ENCODE measurements at places on chromosomes 7 and 10. TPM values are rescaled to one million over a fixed set of nuclear protein-coding genes. Genes with fewer than 3 reads are reported as not detected.
A peak's percentile ranks its signal among the peaks of the same experiment; 100 is the strongest.

Gene KCNH2
- total RNA-seq = 9.5 TPM

DNA sequence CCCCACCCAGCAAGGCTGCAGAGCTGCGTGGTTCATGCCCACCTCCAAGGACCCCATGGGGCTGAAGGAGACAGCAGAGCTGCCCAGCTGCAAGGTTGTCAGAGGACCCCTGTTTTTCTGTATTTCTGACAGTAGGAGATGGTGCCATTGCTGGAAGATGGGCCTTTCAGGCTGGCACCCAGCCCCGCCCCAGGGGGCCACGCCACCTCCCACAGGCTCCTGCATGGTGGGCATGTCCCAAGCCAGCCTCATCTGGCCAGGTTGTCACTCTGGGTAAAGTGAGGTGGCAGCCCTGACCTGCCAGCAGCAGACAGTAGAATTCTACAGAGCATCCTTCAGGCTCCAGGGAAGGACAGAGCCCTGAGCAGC is 75.5 kb upstream of the RET start:
- DNase-seq = no peak

Gene MMD2
- total RNA-seq = not detected

DNA sequence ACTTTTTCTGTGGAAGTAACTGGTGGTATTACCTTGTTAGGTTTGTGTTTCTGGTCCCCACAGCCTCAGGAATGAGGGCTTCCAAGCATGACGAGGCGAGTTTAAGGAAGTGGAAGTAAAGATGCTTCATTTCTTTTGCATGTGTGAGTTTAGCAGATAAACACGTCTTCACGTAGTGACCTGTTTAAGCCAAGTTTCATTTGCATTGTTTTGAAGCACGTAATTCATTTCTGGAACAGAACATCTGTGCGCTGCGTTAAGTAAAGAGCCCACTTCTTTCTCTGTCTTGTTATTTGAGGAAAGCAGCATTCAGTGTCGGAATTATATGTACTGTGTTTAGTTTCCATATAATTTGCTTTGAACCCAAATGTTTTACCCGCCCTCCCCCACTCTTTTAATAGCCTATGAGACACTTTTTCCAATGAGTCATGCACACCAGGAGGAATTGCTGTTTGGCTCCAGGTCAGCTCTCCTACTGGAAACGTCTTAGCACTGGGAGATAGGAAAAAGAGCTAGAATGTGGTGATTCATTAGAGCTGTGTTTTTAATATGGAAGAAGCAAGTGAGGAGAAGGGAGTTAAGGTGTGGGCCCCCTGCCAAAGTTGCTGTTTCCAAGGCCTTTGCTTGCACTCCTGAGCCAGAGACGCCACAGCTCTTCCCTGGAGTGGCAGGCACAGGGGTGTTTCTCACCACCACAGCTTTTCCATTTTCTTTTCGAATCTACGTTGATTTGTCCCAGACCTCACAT is 36.7 kb downstream of the BTBD16 start:
- DNase-seq = no peak

DNA sequence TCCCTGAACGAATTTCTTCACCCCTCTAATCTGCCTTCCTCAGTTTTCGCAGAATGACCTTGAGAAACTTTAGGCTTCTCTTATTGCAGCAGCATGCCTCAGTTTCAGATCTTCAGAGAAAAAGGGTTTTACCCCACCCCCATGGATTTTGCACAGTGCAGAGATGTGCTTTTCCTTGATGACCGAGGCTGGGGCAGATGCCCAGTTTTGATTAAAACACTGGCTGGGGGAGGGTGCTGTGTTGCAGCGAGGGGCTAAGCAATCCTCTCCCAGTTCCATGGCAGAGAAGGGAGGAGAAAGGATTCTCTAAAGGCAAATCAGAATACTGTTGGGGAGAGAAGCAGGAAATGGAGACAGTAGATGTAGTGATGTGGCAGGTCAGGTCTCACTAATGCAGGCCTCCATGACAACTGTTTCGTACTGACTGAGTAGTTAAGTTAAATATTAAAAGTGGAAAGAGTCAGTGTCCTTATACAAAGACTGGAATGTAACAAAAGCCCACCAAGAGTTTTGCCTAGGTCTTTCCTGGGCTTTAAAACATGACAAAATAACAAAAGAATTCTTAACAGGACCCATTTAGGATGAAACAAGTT is 50.8 kb upstream of the PDZD8 start:
- DNase-seq = peak; percentile 37

GRCh38 chr10:88361494-88361893 is 221.6 kb downstream of the RNLS start:
- no peak for DNase-seq

Gene GSDME
- 0.48 TPM for total RNA-seq

DNA sequence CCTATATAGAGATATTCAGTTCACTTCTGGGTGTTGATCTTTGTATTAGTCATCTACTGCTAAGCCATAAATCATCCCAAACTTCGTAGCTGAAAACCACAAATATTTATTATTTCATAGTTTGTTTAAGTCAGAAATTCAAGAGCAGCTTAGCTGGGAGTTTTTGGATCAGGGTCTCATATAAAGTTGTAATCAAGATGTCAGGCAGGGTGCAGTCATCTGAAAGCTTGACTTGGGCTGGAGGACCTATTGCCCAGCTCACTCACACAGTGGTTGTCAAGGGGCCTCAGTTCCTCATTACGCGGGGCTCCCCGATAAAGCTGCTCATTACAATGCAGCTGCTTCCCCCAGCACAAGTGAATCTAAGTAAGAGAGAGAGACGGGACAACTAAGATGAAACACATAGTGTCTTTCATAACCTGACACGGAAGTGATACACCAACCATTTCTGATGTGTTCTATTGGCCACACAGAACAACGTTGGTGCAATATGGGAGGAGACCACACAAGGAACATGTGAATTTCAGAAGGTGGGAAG is 15.7 kb downstream of the PPP1R3C start:
- no peak for DNase-seq

DNA sequence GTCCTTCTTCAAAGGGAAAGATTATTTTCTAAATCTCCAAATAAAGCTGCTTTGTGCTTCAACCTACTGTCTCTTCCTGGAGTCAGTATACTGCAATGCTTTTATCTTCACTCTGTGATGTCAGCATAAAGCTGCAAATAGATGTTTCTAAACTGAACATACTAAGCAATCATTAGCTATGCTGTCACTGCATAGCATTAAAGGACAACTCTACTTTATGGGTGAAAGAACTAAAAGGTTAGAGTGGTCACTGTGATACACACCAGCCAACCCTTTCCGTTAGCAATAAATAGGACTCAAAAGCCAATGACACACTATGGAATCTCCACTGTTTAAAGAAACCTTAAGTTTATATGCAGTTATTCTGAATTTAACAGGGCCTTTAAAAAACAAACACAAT is 1.8 kb downstream of the CCDC186 start:
- DNase-seq = no peak

DNA sequence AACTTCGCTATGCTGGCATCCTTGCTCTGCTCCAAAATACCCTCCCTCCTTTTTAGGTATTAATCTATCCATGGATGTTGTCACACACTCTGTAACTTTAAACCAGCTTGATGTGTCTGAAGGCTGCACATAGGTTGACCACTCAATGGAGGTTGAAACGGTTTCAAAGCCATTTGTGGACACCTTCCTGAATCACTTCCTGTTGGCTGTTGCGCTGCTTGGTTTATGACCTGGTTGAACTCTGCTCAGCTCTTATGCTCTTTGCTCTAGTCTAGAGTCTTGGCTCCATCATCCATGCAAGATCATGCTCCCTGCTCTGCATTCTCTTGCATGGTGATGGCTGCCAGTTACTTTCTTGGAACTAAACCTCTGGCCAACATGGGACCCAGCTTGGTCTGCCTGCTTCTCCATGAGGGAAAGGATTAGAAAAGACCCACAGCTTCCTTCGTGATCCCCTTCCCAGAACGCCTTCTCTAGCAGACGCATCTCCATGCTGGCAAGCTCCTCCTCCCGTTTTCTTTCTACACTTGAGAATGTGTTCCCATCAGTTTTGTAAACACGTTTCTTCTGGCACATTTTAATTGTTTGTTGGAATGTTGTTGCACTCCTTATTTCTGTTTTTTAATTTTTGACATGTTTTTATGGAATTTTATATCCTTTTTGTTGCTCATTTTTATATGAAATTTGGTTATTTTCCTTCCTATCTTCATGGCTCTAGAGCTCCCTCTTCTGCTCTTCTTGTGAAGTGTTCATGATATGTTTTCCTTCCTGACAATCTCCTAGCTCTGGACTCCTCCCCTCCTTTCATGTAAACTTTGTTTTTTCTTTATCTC is 149.8 kb downstream of the XPNPEP1 start:
- DNase-seq = peak; percentile 20

DNA sequence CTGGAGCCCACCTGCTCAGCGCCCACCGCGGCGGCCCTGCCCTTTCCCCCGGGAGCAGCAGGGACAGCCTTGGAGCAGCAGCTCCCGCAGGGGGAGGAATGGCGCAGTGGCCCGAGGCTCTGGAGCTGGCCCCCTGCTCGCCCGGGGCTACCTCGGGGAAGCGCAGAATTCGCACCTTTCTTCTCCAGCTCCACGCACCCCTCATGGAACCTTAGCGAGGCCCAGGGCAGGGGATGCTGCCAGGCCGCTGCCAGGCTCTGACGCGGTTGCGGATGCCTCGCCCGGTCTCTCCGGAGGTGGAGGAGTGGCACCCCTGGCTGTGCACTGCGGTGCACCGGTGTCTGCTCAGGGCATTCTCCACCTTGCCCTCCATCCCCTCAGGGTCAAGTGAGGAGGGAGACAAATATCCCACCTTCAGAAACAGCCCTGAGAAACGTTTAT is 84.9 kb upstream of the MKI67 start:
- DNase-seq = peak; percentile 78

Gene ENKUR
- total RNA-seq = not detected

- DNase-seq = no peak
Measured at GRCh38 chr10:6027929-6028328, 34.2 kb downstream of the IL2RA start.

Gene PGAM2
- 2.7 TPM for total RNA-seq

Gene GCK
- 2.8 TPM for total RNA-seq

GRCh38 chr10:89030791-89031190 is 40.2 kb downstream of the FAS start:
- no peak for DNase-seq

DNA sequence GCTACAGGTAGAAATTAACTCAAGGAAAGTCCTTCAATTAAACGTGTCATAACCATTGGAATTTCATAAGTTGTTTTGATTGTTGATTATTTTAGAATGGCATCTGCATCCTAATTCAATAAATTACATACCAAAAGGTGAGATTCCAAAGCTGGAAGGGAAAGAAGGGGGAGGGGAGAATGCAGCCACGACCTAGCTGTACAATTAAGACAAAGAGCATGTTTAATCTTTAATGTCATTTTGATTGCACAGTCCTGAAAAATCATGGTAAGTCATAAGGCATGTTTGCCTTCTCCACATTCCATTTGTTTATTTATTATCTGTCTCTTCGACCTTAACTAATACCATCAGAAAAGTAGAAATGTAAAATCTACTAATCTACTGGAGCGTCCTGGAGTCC is 358.1 kb downstream of the FRMD4A start:
- DNase-seq = no peak

DNA sequence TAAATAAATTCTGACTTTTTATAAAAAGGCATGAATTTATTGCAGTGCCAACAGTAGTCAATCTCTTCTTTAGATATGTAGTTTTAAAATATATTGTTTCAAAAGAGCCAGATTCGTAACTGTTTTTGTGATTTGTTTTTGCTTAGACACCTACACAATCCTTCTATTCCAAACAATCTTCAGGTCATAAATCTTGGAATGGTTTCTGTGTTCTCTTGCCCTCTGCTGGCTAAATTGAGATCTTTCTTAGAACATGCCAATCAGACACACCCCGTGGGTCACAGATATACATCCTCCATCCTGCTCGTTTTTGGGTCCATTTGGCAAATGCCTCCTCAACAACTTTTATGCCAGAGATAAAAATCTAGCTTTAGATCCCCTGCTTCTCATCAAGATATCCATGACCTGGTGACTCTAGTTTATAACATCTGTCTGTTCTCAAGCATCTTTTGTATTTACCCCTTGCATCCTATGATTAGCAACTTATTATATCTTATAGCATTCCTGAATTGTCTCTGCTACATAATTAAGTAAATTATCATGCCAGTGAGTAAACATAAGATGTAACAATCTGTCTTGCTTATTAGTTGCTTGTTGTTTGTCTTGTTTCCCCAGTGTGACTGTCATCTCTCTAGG is 35.3 kb upstream of the IFRD1 start:
- peak; percentile 34 for DNase-seq

- no peak for DNase-seq
Measured at GRCh38 chr7:88111954-88112471, 107.8 kb downstream of the SRI start.

- DNase-seq = no peak
Measured at GRCh38 chr7:133904776-133905175, 222.4 kb upstream of the LRGUK start.

Gene WASL
- total RNA-seq = 17.2 TPM

DNA sequence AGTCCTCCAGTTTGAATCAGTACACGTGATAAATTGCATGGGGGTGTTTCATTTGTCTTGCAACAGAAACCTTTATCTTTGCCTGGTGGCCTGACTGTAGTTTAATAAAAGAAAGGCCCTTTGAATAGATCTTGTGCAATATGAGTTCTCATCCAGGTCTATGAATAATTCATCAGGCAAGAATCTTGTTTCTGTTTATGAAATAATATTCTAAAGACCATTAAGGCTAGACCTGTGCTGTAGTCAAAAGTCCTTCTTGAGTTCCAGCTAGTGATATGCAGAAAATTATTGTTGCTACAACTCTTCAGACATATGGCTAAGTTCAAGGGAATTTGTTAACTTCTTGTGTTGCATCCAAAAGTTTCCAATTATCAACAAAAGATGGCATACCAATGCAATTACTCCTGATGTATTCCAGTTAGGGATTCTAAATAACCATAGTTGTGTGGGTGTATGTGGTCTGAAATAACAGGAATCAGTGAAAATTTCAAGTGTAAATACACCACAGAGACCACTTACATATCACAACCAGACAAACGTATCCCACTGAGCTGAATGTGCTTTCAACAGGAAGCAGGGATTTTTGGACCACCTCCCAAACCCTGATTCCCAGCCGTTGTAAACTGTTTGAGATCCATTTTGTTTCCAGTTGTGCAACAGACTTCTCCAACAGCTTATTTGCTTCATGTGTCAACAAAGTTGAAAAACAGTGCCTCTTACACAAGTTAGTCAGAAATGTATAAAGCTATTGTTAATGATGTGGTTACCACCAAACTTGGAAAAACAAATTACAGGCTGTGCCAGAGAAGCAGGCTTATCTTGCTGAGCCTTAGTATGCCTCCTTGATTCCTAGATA is 54.7 kb upstream of the BICC1 start:
- no peak for DNase-seq

DNA sequence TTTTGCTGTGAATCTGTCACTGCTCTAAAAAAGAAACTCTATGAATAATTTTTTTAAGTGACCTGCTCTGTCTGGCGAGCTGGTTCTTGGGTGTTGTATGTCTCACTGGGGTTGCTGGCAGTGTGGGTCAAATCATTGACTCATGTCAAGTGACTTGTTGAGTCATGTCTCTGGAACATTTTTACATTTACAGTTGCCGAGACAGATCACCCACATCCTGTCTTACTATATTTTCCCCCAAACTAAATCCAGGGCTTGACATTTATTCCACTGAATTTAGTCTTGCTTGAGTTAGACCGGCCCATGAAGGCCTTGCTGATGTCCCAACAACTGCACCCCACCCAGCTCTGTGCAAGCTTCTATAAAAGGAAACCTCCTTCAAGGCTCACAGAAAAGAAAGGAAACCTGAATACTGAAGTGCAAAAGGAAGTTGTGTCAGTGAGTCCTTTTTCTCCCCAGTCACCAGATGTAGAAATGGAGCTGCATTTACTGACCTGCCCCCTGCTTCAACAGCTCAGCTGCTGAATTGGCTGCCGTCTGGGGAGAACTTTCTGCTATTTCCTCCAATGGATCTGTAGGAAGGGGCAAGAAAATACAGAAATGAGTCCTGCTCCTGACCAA is 290.3 kb downstream of the TNS3 start:
- DNase-seq = no peak

Measured in H7 (cell line).